ENCODE measurements at places on chromosomes 5 and 9.

DNA sequence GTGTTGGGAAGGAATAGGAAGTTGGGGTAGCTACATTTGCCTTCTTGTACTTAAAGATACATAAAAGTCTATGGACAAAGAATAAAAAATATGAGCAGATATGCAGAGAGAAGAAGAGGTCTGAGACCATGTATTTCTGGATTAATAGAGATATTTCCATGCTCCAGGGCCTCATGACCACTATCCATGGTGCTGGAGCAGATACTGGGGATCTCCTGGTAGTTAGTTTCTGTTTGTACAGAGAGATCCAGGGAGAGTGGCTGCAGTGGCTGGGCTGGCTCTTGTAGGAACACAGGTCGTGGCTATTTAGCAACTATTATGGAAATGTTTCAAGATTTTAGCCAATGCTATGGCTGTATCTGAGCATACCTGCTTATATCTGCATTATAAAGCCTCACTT is 184.2 kb upstream of the TMEM161B start:
- peak; percentile 74 for DNase-seq

DNA sequence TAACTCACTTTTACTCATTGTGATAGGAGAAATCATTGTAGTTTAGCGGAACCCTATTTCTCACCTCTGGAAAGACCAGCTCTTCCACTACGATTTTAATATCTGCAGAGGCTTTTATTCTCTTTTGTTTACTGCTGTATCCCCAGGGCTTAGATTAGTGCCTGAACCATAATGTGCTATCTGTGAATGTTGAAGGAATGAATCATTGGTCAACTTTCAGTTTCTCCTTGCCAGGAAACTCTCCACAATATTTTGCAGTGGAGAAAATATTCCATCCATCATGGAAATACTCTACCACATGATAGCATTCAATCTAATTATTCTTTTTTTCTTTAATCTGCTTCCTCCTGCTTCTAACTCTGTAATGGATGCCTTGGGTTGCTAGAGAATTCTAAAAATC is 263.5 kb upstream of the PTPRD start:
- no peak for DNase-seq

GRCh38 chr5:71925608-71926091 is 181.6 kb upstream of the MAP1B start:
- no peak for DNase-seq

DNA sequence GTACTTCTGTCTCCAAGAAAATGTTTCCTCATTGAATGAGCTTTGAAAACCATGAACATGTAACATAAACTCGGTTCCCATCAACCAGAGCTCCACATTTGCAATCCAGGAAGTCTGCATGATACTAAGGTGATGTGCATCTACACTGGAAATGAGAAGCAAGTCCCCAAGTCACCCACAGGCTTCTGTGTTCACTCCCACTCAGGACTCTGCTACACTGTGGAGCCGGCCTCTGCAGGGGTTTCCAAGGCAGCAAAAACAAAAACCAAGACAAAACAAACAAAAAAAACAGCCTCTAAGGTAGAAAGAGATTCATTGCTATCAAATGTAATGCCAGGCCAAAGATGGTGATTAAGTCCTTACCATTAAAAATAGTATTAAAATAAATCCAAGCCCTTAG is 593.7 kb downstream of the IRX1 start:
- no peak for DNase-seq

GRCh38 chr9:134682026-134682425 is 40.4 kb downstream of the COL5A1 start:
- DNase-seq: no peak

GRCh38 chr5:94847019-94847418 is 228.6 kb downstream of the SLF1 start:
- DNase-seq: no peak
